ENCODE measurements at places on chromosomes 2 and 18. TPM values are rescaled to one million over a fixed set of nuclear protein-coding genes. Genes with fewer than 3 reads are reported as not detected.

Gene FOXI3
- polyA plus RNA-seq: not detected

Gene LAMA3
- polyA plus RNA-seq: not detected

DNA sequence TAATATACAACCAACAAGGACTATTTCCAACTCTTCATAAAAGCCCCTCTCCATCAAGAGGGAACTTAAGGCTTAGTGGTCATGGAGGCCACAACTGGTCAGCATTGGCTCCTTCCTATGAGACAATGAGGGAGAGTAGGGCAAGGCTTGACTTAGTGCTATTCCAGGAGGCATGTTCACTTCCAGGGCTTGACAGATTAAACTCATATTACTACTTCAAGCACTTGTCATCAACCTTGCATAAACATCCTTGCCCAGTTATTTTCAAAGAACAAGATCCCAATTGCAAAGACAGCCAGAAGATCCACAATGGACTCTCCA, 133.4 kb downstream of the FTCDNL1 start:
- H3K4me3 ChIP-seq: no peak overlapping the region
- no peaks in the 10 kb centered on the region for H3K36me3 ChIP-seq
- H3K27ac ChIP-seq: no peak overlapping the region
- H3K27me3 ChIP-seq: no peaks in the 10 kb centered on the region

GRCh38 chr2:199431746-199432213, 26.0 kb downstream of the SATB2 start:
- DNase-seq: no peak
- H3K4me1 ChIP-seq: no peaks in the 10 kb centered on the region
- H3K4me3 ChIP-seq: no peak overlapping the region

DNA sequence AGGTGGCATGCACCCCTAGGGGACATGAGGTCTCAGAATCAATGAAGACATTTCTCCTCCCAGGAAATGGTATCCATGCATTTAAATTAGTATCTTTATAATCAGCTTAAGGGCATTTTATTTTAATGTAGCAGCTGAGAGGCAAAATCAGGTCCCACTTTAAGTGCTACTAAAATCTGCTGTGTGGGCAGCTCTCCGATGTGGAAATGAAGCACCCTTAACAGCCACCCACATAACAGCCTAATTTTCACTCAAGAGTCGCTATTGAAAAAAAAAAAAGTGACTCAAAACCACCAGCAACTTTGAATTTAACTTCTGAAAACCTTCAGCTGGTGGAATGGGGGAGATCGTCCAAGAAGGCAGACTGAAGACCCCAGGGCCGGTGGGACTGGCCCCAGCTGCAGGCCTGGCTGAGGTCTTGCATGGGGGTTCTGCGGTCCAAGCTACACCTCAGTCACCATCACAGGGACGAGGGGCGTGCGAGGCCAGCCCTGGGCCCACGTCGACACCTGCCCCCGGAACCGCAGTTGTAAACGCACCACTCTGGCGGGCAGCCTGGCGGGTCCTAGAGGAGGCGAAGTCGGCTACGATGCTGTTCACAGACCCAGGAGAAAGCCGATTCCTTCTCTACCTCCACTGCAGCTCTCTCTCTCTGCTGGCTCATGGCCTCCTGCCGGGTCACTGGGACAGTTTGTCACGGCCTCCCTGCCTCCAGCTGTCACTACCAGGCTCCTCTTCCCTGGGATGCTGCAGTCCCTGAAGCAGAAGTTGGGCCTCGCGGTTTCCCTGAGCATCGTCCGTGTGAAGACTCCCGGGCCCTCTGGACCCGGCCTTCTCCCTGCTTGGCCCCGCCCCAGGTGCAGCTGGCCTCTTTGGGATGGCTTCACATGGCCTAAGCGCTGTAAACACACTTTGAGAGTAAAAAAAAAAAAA, 111.9 kb downstream of the KCNF1 start:
- H3K4me1 ChIP-seq: no peaks in the 10 kb centered on the region
- H3K4me3 ChIP-seq: no peak overlapping the region
- no peak for DNase-seq
- no peak overlapping the region for H3K27ac ChIP-seq

Gene KLHL14
- 0.05 TPM for polyA plus RNA-seq

GRCh38 chr2:57693965-57694364, 352.6 kb upstream of the VRK2 start:
- no peaks in the 10 kb centered on the region for H3K36me3 ChIP-seq
- no peak for DNase-seq
- no peak overlapping the region for H3K27ac ChIP-seq
- H3K4me1 ChIP-seq: no peaks in the 10 kb centered on the region

DNA sequence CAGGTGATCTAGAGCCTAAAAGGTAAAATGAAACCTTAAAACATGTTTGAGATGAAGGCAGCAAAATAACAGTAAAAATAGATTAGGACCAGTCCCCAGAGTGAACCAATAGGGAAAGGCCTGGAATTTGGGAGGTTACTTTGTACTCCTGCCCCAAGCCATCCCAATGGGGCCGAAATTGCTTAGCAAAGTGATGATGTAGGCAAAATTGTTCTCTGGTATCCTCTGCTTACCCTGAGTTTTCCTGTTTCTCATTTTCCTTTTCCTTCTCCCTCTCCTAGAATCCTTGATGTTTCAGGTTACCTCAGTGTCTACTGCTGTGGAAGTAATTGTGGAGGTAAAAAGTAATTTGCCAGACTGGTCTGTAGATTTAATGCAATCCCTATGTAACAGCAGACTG, 92.9 kb downstream of the TRABD2A start:
- H3K4me1 ChIP-seq: peaks cover 22% of the 10 kb centered on the region
- H3K27ac ChIP-seq: no peak overlapping the region
- DNase-seq: no peak
- no peaks in the 10 kb centered on the region for H3K36me3 ChIP-seq

- H3K27me3 ChIP-seq: no peaks in the 10 kb centered on the region
- peak; percentile 3 for DNase-seq
- no peaks in the 10 kb centered on the region for H3K36me3 ChIP-seq
- no peak overlapping the region for H3K27ac ChIP-seq
- no peak overlapping the region for H3K4me3 ChIP-seq
Observed at GRCh38 chr2:179340678-179341077, 76.0 kb upstream of the SESTD1 start.

GRCh38 chr2:1856922-1857321, 112.6 kb upstream of the PXDN start:
- H3K4me3 ChIP-seq: no peak overlapping the region
- no peaks in the 10 kb centered on the region for H3K36me3 ChIP-seq
- H3K27me3 ChIP-seq: peaks cover 13% of the 10 kb centered on the region
- H3K4me1 ChIP-seq: no peaks in the 10 kb centered on the region

Gene LYPD1
- polyA plus RNA-seq: not detected

DNA sequence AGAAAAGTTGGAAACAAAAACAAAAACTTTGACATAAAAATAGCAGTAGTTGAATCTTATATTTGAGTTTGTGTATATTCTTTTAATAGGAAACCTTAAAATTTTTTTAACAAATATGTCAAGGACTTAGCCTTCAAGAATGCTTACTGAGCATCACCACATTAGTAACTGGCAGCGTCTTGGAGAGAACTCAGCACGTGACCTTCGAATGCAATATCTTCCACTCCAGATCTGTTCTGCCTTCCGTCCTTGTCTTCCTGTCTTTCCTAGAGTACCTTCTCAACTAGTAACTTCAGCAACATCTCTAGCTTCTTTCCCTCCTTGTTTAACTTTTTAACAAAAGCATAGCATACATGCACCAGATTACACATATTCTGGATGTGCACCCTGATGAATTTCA, 972 bp downstream of the RSAD2 start:
- no peak overlapping the region for H3K4me3 ChIP-seq
- no peak for DNase-seq
- H3K27me3 ChIP-seq: no peaks in the 10 kb centered on the region

DNA sequence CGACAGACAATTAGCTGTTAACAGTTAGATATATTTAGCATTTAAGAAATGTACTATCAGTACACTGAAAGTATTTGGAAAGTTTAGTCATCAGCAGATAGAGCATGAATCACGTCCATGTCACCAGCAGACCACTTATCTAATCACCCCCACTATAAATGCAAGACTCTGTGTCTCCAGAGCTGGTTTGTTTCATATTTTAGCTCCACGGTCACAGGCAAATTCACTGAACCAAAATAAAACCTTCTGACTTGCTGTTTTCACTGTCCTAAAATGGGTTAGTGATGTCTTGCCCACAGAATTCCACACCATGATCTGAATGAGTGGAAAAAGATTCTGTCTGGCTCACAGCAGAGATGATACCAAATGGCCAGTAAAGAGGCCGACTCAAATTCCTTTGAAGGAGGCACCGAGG, 64.9 kb downstream of the CDH2 start:
- no peak overlapping the region for H3K27ac ChIP-seq
- no peaks in the 10 kb centered on the region for H3K4me1 ChIP-seq
- no peak for DNase-seq

Gene EFR3B
- polyA plus RNA-seq: not detected

DNA sequence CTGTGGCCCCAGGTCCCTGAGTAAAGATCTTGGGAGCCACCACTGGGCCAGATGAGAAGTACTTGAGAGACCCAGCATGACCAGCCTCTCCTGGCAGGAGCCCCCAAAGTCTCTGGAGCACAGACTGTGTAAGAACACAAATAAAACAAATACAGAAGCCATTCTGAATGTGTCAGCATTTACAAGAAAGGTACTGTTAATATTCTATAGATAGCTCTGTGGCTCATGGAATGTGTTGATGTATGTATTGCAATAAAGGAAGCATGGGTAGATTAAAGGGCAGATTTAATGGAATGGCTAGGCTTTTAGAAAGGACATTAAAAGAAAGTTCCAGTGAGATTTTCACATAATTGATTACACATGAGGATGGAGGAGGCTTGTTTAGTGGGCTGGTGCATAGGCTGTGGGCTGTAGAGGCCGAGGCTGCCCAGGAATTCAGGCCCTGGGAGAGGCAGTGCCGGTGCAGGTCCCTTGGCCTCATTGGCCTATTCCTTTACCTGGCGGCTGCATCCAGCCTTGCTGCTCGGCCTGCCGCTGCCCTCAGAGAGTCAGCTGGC, 127.7 kb upstream of the DLX2 start:
- peaks cover 36% of the 10 kb centered on the region for H3K4me1 ChIP-seq
- DNase-seq: no peak
- no peak overlapping the region for H3K4me3 ChIP-seq
- H3K27ac ChIP-seq: no peak overlapping the region

Gene MLPH
- not detected for polyA plus RNA-seq

DNA sequence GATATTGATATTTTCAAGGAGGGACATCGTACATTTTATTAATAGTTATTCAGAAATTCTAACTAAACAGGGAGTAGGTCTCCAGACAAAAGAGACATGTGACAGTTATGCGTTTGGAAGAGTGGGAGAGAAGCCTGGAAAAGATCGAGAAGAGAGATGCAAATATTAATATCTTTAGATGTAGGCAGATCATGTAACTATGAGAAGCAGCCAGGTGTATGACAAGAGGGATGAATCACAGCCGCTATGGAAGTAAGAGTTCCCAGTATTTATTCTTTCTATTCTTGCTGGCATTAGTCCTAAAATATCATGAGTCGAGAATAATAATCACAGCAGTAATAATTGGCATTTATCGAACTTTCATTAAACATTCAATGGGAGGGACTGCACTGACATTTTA, 140.2 kb downstream of the CSRNP3 start:
- H3K27ac ChIP-seq: no peak overlapping the region
- no peaks in the 10 kb centered on the region for H3K36me3 ChIP-seq
- H3K4me3 ChIP-seq: no peak overlapping the region
- no peaks in the 10 kb centered on the region for H3K4me1 ChIP-seq

DNA sequence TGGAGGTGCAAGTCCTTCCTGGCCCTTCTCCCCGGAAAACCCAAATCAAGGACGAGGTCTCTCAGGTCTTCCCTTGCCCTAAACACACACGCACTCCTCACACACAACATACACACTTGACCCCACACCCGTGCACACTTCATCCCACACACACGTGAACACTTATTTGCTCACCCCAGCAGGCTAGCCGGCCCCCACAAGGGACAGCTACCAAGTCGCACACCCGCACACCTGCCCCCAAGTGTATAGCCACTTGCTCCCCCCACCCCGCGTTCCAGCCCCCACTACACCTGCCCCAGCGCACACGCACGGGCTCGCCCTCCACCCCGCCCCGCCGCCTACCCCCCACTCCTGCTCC, 359 bp downstream of the TGFBRAP1 start:
- H3K27me3 ChIP-seq: no peaks in the 10 kb centered on the region
- H3K4me3 ChIP-seq: peak overlapping the region; percentile 65
- peaks cover 31% of the 10 kb centered on the region for H3K4me1 ChIP-seq
- no peak for DNase-seq

- peak; percentile 35 for DNase-seq
- H3K36me3 ChIP-seq: no peaks in the 10 kb centered on the region
- no peak overlapping the region for H3K4me3 ChIP-seq
- peaks cover 27% of the 10 kb centered on the region for H3K4me1 ChIP-seq
- H3K27ac ChIP-seq: peak overlapping the region; percentile 20
Observed at GRCh38 chr2:110674620-110675555, 3.0 kb downstream of the BUB1 start.

DNA sequence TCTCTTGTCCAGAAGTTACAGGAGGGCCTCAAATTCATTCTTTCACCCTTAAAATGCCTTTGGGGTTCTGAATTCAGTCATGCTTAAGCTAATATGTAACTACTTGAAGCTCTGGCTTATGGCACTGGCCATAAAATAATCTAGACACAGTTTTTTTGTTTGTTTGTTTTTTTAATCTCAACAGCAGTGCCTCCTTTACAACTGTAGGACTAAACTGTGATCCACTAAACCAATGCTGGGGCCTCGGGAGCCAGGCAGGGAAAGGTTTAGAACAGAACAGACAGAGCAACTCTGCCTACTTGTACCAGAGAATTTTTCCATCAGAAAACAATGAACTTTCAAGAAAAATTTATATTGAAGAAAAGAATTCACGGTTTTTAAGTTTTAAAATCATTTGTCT, 1.7 kb downstream of the STAM2 start:
- no peak overlapping the region for H3K27ac ChIP-seq
- H3K27me3 ChIP-seq: no peaks in the 10 kb centered on the region
- H3K4me1 ChIP-seq: peaks cover 43% of the 10 kb centered on the region

- H3K4me1 ChIP-seq: no peaks in the 10 kb centered on the region
- DNase-seq: no peak
- no peak overlapping the region for H3K27ac ChIP-seq
- no peaks in the 10 kb centered on the region for H3K36me3 ChIP-seq
- no peaks in the 10 kb centered on the region for H3K27me3 ChIP-seq
Observed at GRCh38 chr2:46335391-46336282, 38.4 kb downstream of the EPAS1 start.

DNA sequence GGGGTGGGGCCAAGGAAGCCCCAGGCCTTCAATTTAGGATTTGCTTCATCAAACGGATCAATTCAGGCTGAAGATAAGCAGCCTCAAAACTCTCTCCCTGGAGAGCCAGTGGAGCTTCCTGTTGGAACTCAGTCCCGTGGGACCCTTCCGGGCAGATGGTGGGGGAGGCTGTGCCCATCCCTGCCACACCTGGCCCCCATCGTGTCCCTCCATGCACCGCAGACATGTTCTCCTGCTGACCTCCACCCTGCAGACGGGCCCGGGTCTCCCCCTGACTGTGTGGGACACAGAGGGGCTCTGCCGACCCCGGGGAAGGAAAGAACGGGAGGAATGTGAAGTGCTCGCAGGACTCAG, 144.2 kb downstream of the TPO start:
- DNase-seq: no peak
- no peak overlapping the region for H3K4me3 ChIP-seq
- no peaks in the 10 kb centered on the region for H3K36me3 ChIP-seq
- no peaks in the 10 kb centered on the region for H3K27me3 ChIP-seq
- no peak overlapping the region for H3K27ac ChIP-seq

Gene DCDC2C
- not detected for polyA plus RNA-seq
